ENCODE measurements at places on chromosomes 11 and 22.
A peak's percentile ranks its signal among the peaks of the same experiment; 100 is the strongest.

DNA sequence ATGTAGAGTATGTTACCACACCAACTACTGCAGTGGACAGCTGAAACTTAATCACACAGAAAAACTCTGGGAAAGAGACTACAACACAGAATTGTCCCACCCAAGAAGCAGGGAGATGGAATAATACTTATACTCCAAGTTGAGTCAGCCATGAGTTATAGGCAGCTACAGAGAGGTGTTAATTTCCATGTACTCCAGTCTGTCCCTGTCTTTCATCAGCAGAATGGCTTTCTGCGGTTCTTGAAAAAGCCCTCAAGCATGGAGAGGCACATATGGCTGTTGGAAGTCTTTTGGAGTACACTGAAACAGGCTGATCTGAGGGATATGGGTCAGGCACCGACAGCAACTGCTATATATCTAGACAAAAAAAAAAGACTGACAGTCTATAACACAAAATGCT, 219.5 kb downstream of the DLG2 start:
- no peak for DNase-seq

DNA sequence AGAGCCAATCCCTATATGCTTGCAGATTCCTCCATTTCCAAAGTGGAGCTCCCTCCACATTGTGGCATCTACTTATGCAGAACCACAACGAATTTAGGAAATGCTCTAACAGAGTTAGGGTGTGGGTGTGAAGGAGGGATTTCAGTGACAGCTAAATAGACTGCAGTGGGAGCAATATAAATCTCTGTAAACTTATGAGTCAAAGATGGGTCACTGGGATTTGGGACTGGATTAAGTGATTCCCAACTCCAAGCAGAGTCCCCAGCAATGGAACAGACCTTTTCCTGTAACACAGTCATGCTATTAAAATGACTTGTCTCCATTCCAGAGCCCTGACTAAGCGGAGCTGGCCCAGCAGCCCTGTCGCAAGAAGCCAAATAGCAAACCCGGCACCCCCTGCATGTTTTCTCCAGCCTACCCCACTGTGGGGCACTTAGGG, 36.6 kb downstream of the RPL27A start:
- no peak for DNase-seq

DNA sequence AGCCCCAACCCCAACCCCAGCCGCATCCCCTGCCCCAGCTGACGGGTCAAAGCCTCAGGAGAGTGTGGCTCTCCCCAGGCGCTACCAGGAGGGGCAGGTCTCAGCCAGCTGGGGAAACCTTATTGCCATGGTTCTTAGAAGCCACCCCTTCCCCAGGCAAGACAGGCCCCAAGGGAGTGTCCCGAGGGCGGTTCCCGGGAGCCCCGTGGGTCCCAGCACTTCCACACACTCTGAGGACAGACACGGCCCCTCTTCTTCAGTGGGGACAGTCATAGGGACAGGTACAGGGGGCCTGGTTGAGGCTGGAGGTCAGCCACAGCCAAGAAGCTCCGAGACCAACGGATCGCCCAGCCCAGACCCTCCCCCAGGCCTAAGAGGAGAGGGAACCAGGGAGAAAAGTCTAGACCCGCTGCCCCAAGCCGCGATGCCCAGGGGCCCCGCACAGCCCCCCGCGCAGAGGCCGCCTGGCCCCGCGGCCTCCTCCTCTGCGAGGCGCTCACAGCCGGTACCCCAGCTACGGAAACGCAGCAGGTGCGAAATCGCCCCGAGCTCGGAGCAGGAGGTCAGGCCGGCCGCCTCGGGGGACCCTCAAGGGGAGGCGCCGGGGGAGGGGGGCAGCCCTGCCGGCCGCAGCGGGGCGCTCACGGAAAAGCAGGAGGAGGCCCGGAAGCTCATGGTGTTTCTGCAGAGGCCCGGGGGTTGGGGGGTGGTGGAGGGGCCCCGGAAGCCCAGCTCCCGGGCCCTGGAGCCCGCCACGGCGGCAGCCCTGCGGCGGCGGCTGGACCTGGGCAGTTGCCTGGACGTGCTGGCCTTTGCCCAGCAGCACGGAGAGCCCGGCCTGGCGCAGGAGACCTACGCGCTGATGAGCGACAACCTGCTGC, 2.6 kb downstream of the KLHDC7B start:
- peak; percentile 62 for DNase-seq

- no peak for DNase-seq
Measured at GRCh38 chr11:6568191-6568918, 35.1 kb downstream of the RRP8 start.

- no peak for DNase-seq
Measured at GRCh38 chr11:12950670-12951069, 58.4 kb upstream of the RASSF10 start.

DNA sequence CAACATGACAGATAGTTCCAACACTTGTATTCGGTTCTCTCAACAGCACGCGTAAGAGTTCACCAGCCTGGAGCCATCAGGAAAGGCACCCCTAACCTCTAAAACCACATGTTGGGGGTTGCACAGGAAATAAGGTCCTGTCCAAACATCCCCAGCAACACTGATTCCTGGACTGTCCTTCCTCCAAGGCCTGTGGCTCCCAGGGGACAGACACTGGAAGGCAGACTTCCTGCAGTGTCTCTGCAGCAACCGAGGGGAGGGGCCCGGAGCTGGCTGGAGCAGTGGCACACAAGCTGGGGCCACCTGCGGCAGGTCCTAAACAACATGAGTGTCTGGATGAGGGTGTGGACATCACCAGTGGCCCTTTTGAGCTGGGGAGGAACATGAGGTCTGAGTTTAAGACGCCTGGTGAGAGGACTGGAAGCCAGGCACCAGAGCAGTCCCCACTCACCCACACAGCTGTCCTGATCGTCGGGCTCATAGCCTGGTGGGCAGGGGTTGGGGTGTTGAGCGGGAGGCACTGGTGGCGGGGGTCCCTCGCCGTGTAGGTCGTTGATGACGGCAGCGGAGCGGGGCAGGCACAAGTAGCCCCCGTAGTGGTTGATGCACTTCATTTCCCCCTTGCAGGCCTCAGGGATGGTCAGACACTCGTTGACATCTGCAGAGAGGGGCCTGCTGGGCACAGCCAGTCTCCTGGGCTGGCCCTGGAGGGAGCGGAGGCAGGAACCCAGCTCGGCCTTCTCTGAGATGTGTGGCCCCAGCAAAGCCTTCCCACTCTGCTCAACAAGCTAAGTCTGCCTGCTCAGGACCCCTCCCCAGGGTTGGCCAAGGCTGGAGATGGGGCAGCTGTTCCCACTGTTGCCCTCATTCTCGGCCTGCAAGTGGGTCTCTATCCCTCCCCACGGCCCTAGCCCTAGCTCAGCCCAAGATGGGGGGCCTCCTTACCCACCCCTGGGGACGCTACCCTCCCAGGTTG, 1.6 kb downstream of the EFEMP2 start:
- DNase-seq = no peak

DNA sequence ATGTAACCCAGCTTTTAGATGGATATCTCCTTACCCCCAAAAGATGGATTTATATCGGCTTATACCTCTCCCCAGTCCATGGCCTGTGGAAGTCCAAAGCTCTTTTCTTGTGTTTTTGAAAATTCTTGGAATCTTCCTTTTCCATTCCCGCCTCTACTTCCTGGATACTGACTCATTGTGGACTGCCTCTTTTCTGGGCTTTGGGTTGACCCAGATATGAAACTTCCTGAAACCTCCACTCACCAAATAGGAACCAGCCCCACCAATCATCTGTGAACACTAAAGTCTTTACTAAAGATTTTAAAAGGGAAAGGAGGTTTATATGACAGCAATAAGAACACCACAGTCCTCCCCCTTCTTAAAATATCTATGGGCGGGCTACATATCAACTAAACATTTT, 163.4 kb upstream of the SYN3 start:
- no peak for DNase-seq

DNA sequence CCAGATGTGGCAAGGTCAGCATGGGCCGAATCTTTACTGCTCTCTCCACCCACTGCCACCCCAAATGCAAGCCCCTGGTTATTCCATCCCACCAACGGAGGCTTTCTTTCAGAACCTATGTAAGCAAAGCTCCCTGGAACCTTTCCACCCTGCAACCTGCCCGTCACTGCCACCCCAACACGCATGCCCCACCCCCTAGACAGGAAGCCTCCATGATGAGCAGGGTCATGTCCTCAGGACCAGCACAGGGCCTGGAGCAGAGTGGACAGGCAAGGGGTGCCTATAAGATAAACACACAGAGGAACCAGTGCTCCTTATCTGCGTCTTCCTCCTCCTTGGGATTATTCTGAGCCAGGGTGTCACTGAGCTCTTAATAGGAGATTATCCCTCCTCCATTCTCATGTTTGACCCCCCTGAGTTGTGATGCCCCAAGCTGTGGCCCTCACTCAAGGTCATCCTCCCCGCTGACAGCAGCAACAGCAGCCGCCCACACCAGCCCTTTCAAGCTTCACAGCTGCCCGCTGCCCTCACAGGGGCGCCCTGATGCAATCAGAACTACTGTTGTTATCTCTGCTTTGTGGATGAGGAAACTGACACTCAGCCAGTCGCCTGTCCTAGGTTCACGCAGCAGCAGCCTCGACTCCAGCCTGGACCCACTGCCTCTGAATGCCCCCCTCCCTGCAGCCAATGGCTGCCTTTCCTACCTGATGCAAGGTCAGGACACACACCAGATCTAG, 647.3 kb downstream of the TBC1D22A start:
- no peak for DNase-seq

GRCh38 chr22:19840955-19841640, 13.6 kb downstream of the GNB1L start:
- DNase-seq = no peak

GRCh38 chr22:17470880-17471500, 92.3 kb upstream of the SLC25A18 start:
- DNase-seq = no peak

DNA sequence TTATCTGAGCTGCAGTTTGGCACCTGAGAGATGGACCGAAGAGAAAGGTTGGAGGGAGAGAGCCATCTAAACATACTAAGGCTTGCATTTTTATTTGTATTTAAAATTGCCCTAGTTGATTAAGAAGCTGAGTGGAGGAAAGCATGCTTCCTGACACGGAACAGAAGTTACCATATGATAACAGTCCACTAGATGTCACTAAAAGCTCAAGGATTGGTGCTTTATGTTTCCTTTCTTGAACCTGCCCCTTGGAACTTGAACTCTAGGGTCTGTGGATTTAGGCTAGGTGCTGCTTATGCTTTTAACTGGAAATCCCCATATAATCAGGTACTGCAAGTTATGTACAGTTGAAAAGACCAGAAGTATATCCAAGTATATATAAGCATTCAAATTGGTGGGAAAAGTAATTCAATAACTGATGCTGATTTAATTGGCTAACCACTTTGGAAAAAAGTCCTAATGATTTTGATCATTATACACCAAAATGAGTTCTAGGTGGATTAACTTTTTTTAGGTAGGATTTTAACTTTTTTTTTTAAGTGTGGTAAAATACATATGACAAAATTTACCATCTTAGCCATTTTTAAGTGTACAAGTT, 9.5 kb downstream of the RBMXL2 start:
- peak; percentile 48 for DNase-seq

DNA sequence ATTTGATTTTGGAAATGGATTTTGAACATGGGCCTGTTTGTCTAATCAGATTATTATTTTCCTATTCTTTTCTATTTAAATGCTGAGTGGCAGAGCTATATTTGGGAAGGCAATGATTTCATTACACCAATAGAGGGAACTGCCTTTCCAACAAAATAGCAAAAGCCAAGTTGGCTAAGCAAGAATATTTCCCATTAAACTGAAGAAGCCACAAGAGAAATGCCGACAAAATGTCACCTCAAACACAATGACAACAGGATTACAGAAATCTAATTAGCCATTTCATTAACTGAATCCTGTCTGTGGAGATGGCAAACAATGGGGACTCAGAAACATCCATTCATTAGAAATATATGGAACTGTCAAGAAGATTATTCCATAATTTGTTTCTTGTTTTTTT, 1593.1 kb upstream of the RAG2 start:
- no peak for DNase-seq

- no peak for DNase-seq
Measured at GRCh38 chr11:116513894-116514293, 258.9 kb downstream of the BUD13 start.

GRCh38 chr11:11416917-11417316, 63.9 kb upstream of the CSNK2A3 start:
- no peak for DNase-seq

DNA sequence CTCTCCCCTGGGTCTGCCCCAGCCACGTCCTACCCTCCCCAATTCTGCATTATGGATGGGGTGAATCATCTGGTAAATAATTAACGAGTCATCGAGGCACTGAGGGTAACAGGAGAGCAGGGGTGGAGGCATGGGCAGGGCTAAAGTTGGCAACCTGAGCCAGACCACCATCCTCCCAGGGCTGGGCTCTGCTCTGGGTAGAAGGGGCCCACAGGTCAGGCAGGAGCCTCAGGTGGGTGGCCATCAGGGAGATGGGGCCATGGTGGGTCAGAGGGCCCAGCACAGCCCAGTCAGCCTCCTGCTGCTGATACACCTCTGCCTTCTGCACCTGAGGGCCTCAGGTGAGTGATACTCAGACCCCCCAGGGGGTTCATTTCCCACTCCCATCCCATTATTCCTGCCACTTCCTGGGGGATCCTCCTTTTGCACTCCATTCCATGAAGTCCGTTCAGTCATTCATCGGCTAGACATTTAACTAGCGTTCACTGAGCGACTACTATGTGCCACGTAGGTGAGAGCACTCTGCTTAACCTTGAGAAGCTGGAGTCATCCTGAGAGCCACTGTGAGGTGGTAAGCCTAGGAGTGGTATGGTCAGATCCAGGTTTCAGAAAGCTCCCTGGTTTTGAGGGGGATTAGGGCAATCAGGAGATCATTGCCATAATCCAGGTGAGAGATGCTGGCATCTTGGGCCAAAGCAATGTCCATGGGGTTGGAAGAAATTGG, at the start of gene VSIG10L2:
Gene VSIG10L2, plus strand, starts transcription at position 248 of the 724 bp plus-strand sequence. Its CDS starts 12 bp downstream, at position 260.
- no peak for DNase-seq

DNA sequence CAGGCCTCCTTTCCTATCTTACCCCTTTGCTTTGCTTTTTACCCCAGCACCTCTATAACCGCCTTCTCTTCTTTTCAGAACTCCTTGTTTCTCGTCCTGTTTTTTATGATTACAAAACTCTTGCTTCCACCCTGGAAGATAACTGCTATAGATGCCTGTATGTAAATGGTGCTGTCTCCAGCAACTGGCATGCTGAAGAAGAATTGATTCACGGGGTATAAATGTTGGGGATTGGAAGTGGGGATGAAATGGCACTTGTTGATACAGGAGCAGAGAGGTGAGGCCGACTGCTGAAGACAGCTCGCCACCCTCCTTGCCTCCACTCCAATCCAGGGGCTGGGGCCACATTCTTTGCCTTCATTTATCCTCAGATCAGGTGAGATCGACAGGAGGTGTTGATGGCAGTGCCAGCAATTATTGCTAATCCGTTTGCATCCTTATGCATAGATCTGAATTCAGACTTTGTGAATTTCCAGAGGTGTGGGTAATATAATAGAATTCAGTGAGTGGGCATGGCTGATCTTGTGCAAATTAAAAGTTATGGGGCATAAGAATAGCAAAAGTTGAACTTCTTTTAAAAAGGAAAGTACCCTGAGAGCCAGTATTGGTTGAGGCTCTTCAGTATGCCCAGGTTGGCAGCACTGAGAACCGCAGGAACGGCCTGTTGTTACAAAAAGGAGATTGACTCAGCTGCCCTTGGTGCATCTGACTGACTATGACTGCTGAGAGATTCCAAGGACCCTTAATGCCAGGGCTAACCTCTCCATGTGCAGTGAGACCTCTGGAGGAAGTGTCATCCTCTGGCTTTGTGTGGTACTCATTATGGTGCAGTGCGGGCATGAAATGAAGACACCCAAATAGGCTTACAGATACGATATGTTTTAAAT, 5.3 kb downstream of the NEAT1 start:
- peak; percentile 63 for DNase-seq

GRCh38 chr11:15318814-15319213, 204.1 kb downstream of the INSC start:
- no peak for DNase-seq
